ENCODE measurements at places on chromosomes 3 and 15.

DNA sequence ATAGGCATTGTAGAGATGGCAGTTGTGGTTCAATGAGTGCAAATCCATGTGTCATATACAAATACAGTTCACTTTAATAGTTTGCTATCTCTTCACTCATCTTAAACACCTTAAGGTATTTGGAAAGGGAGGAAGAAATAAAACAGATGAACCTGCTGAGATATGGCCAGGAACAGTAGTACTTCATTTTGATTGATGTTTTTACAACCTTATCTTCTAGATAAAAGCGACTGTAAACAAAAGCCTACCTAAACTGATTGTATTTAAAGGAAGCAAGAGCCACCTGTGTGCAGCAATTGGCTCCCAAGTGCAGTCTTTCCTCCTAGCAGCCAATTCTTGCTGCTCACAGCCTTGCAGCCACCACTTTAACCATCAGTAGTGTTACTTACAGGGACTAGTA, 217.7 kb downstream of the CDIN1 start:
- H3K27ac ChIP-seq, result no peak overlapping the region
- H3K4me1 ChIP-seq, result no peaks in the 10 kb centered on the region
- no peak overlapping the region for H3K4me3 ChIP-seq
- no peak for DNase-seq
- H3K27me3 ChIP-seq, result no peaks in the 10 kb centered on the region

DNA sequence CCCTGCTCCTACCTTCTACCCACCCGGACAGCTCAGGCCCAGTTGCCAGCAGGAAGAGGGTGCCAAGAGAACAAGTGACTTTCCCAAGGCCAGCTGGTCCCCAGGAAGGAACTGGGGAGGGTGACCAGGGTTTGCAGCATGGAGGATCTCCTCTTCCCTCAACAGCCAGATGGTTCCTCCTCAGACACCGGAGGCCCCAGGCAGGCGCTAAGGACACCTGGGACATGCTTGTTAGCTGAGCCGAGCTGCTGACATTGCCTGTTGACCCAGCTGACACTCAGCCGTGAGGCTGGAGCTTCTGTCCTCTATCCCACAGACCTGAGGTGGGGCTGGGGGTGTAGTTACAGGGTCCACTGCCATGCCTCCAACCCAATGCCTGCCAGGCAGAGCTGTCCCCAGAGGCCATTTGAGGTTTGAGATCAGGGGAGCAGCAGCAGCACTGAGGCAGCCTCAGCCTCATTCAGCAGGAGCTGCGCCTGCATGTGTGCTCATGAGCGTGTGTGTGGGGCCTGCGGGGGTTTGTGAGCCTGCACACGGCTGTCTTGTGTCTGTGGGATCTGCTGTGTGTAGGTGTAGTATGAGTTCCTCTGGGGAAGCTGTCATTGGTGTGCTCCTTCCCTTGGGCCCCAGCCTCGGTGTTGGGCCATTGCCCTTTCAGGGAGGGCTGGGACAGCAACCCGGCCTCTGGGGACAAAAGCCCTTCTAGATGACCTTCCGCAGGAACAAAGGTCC, 7.1 kb downstream of the CPLX3 start:
- no peak for DNase-seq
- no peaks in the 10 kb centered on the region for H3K27me3 ChIP-seq
- H3K36me3 ChIP-seq, result no peaks in the 10 kb centered on the region
- no peak overlapping the region for H3K27ac ChIP-seq

DNA sequence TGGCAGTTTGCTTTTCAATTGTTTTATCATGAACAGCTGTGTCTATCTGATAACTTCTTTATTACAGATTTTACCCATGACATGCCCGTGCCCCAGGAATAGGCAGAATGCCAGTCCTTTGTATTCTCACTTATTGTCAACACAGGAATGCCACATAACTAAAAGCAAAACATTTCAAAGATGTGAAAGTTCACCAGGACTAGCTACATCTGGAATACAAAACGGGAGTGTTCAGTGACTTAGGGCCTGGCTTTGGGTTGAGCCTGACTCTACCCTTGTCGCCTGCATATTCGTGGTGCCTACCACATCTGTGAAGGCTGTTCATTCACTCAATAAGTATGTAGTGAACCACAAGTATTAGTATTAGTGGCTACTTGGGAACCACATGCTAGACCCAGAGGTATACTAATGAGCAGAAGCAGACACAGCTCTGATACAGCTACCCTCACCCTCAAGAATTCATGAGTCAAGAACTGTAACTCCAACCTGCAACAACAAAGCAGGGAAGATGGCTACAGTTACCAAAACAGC, 2.9 kb downstream of the TNFSF10 start:
- peak overlapping the region; percentile 100 for H3K4me3 ChIP-seq
- H3K27ac ChIP-seq, result peak overlapping the region; percentile 26
- DNase-seq, result no peak
- no peaks in the 10 kb centered on the region for H3K27me3 ChIP-seq
- peaks cover 2% of the 10 kb centered on the region for H3K36me3 ChIP-seq

GRCh38 chr3:123409443-123410148, 39.3 kb downstream of the ADCY5 start:
- H3K27me3 ChIP-seq, result no peaks in the 10 kb centered on the region
- H3K36me3 ChIP-seq, result no peaks in the 10 kb centered on the region
- no peak overlapping the region for H3K4me3 ChIP-seq
